ENCODE measurements at places on chromosomes 4 and X. TPM values are rescaled to one million over a fixed set of nuclear protein-coding genes. Genes with fewer than 3 reads are reported as not detected.

DNA sequence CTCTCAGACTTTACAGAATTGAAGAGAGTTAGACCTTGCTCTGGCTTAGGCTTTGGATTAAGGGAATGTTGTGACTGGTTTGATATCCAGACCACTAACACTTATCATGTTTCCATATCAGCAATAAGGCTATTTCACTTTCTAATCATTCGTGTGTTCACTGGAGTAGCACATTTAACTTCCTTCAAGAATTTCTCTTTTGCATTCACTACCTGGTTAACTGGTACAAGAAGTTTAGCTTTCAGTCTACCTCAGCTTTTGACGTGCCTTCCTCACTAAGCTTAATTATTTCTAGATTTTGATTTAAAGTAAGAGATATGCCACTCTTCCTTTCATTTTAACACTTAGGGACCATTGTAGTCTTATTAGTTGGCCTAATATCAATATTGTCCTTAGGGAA lies 62.6 kb downstream of the CASP6 start:
- no peak for DNase-seq

Gene OPHN1
- total RNA-seq: 3.2 TPM

DNA sequence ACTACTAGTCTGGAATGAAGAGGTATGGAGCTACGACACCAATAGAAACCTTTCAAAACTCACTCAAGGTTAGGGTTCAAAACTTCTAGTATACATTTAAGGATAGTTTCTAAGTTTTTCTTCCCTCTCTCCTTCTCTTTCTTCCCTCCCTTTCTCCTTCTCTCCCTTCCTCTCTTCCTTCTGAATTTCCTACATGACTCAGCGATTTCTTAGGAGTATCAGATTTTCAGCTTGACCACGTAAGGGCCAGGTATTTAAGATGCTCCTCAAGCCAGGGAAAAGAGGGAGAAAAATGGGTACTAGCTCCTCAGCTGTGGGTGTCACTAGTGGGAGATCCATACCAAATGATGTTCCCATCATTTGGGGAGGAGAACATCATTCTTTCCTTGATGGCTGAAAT lies 55.9 kb upstream of the FTHL17 start:
- no peak for DNase-seq

DNA sequence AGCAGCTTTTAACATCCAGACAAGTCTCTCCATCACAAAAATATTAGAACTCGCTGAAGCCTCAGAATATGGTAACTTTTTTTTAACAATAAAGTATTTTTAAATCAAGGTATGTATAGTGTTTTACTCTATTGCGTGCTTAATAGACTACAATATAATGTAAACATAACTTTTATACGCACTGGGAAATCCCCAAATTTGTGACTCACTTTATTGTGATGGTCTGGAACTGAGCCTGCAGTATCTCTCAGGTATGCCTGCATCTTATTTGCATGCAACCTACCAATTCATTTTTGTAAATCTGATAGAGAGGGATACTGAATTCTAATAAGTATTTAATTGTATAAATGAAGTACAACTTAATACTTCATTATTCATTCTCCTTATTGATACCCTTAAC lies 823.5 kb downstream of the ADGRL3 start:
- DNase-seq: peak; percentile 44

DNA sequence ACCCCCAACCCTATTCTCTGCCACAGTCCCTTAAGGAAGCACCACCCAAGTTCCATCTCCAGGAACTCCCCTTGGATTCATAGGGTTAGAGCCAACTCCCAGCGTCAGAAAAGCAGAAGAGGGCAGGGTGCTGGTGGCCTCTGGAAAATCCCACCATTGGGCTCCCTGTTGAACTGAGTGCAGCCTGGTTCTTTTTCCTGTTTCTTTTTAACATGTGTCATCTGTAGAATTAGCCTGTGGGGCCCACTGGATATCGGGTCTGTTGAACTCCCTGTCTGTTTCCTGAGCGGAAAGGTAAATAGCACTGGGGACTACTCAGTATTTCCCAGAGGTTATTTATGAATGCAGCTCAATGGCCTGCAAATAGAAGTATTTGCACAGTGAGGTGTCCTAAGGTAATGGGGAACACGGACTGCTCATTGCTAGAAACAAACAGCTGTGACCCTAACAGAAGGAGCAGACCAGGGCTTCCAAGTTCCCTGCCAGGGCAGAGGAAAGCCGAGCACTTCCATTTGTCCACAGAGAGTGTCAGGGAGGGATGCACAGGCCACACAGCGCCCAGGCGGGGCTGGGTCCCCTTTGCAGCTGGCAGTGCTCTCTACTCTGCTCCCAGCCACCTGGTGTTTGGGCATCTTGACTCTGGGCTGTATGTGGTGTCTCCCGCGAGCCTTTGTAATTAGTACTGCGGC lies 102.6 kb downstream of the FHDC1 start:
- no peak for DNase-seq

DNA sequence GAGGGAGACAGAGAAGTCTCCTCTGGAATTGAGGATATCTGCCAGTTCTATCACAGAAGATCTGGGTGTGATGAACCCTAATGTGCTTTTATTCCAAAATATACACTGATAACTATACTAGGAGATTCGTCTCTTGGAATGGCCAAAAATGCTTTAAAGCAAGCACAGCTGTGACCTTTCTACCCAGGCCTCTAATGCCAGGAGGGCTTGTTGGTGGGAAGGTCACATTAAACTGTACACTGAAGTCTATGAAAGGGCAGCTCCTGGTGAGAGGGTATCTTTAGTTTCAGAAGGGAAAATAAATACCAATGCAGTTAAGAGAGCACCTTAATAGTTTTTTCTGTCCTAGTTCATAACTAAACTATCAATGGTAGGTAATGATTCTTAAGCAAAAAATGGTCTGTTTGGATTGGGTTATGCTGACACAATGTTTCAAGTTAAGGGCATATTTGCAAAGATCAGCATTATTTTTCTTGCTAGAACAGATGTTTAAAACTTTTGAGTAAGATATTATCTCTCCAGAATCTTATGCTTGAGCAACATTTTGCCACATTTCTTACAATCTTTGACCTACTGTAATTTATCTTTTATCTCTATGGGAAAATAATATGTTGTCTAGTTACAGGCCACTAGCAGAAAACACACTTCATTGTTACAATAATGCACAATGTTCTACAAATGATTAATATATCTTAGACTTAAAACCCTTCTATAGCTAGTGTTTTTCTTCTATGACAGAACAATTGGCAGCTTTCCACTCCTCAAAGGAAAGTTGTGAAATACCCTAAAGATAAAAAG lies 59.6 kb downstream of the SEC24D start:
- peak; percentile 26 for DNase-seq

Gene EDA
- 0.26 TPM for total RNA-seq
